CD8-positive, alpha-beta T cell (primary cell): ENCODE measurements at places on chromosomes 6 and 20.

GRCh38 chr6:18081025-18081668 is 41.3 kb downstream of the NHLRC1 start:
- DNase-seq = no peak

GRCh38 chr6:11623272-11623671 is 85.7 kb downstream of the TMEM170B start:
- no peak for DNase-seq

- no peak for DNase-seq
These were observed 151.6 kb upstream of the PTPRK start for GRCh38 chr6:128672023-128672422.

- no peak for DNase-seq
These were observed 78.5 kb upstream of the TRDN start for GRCh38 chr6:123715006-123715863.

DNA sequence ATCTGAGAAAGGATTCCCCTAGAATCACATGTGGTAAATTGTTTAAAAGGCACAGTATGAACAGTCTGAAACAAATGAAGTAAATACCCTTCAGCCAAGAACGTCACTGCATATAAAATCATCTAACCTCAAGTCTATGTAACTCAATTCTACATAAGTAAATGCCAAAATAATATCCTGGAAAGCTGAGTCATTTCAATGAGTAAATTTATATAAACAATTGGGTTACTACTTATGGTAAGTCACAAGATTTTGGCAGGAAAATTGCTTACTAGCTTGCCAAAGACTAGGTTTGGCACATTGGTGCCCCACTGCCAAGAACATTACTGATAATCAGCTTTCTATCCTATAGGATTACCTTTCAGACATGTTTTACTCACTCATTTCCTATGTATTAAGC is 8.4 kb downstream of the GMDS start:
- DNase-seq = no peak

GRCh38 chr6:128690063-128690462 is 169.7 kb upstream of the PTPRK start:
- no peak for DNase-seq

DNA sequence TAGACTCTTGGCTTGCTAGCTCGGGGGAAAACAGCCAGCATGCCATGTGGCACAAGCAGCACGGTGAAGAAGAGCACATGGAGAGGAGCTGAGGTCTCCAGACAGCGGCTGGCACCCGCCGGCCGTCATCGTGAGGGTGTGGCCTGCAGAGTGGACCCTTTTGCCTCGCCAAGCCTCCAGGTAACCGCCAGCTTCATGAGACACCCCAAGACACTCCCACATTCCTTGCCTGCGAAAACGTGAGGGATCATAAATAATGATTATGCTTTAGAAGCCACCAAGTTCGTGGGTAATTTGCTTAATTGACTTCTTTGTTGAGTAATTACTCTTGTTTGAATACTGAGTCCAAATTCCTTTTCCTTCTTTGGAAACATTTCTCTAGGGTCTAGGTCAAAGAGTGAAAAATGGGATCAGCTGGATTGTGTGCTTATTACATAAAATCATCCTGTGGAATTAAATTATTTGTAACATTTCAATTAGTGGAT is 23.2 kb downstream of the FAM50B start:
- no peak for DNase-seq
